H54 (cell line): ENCODE measurements at places on chromosomes 4 and X.

- no peak for DNase-seq
These were observed 211.9 kb upstream of the UGT8 start for GRCh38 chr4:114386637-114387233.

- DNase-seq, result no peak
These were observed 2.3 kb upstream of the SOWAHD start for GRCh38 chrX:119755981-119756533.

DNA sequence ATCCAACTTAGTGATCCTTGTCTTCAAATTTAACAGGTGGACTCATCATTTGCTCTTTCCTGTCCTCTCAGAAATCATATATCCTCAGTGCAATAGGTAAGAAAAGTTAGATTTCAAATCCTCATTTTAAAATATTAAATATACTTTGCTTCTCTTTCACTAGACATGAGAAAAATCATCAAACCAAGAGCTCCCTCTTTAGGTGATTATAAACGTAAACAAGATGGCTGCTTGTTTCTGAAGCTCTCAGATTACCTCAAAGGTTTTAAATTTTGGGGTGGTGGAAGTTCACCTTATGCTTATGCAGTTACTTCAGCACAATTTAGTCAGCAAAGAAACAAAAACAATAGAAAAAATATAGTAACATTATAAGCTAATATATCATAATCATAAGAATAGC lies 27.3 kb downstream of the CSN3 start:
- no peak for DNase-seq

DNA sequence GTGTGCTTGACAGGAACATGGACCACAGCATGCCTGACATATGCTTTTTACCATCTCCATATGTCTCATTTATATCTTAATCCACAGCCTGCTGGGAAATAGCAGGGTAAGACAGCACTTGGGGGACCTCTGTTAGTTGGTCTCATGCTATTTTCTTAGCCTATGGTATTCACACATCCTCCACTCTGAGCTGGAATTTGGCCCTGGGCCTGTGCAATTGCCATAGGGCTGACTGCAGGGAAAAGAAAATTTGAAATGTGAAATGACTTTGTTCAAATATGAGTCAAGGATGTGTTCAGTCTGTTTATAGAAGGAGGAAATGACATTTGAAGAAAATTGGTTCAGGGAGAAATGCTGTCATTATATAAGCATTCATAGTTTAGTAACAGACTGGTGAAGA lies 9.6 kb upstream of the MAP7D3 start:
- DNase-seq, result no peak

- DNase-seq, result no peak
These were observed 1.1 kb downstream of the UVSSA start for GRCh38 chr4:1348014-1348513.

DNA sequence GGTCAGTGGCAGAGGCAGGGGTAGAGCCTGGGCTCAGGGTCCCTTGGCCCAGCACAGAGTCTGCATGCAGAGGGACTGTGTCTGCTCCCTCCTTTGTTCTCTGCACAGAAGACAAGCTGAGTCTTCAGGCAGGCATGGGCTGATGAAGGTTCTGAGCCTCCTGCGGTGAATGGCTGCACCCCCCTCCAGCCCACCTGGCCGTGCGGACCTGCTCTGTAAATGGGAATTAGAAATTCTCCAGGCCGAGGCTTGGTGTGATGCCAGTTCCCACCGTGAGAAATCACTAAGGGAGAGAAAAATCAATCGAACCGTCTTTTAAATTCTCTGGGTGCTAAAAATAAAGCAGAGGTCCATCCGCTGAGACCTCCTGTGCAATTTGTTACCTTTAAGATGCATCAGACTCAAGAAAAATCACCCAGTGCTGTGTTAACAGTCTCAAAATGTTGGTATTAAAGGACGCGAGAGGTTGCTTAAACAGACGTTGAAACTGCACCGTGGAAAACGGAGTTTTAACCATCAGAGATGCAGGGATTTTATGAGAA lies 96.0 kb downstream of the WFS1 start:
- no peak for DNase-seq

DNA sequence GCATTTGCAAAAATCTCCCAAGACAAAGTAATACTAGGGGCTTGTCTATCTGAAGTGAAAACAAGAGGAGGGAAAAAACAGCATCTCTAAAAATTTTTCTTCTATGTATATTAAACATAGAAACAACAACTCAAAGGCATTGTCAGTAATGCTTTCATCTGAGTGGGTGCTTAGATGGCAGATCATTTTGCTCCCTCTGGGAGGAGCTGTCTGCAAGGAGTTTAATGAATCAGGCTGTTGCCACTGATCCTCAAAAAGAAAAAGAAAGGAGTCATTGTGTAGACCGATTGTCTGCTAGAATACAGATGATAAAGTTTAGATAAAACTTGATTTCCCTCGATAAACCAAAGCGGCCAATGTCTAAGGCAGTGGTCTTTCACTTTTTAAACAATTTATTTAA lies 49.7 kb upstream of the KLHL8 start:
- DNase-seq, result peak; percentile 6

DNA sequence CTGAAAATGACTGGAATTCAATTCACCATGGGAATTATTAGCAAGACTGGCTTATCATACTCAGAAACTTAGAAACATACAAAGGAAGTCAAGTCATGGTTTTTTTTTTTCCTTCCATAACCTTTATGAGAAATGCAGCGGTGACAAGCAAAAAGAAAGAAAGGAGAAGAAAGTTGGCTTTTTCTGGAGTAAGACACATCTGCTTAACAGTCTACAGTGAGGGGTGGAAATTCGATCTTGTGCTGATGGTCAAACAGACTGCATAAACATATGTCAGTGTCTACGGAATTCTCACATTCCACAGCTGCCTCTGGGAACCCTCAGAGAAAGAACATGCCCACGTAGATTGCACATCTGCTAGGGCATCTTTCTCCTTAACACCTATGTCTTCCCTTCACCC lies 54.6 kb downstream of the PROM1 start:
- DNase-seq, result no peak

GRCh38 chr4:20356565-20356964 lies 104.9 kb downstream of the SLIT2 start:
- no peak for DNase-seq

DNA sequence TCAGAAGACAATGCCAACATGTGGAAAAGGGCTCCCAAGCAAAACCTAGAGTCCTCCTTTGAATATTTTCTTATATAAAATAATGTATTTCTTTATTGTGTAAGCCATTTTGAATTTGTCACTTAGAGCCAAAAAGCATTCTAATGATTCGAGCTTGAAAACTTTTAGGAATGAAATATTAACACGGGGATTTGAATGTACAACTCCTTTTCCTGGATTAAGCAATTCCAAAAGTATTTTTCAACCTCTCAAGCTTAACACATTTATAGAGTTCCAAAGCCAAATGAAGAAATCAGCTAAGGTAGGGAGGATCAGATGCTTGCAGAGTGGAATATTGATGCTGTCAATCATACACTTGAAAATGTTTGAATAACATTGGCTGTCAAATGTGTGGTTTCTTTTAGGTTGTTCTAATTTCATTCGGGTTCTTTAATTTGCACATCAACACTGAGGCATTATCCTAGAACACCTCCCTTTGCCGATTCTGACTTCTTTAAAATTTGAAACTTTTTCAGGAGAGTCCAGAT lies 67.2 kb upstream of the ETNPPL start:
- no peak for DNase-seq

- DNase-seq, result no peak
These were observed at the start of gene GLRA3 for GRCh38 chr4:174828845-174829701. TSS of gene GLRA3 (minus strand) at chr4:174829247. CDS start at chr4:174828811, 436 bp downstream.

GRCh38 chrX:131783555-131784308 lies 239.4 kb upstream of the STK26 start:
- no peak for DNase-seq

GRCh38 chr4:122602277-122603142 lies 18.4 kb downstream of the IL21 start:
- DNase-seq, result no peak

GRCh38 chrX:23666282-23666681 lies 1.0 kb upstream of the PRDX4 start:
- DNase-seq, result no peak

GRCh38 chrX:72069350-72070160 lies 62.2 kb downstream of the RTL5 start:
- no peak for DNase-seq
